ENCODE measurements at places on chromosomes 1 and 21.
A peak's percentile ranks its signal among the peaks of the same experiment; 100 is the strongest.

GRCh38 chr1:21434394-21434793 is 5.5 kb upstream of the NBPF3 start:
- no peak for DNase-seq

- no peak for DNase-seq
Measured at GRCh38 chr1:94643819-94644218, 102.3 kb upstream of the F3 start.

DNA sequence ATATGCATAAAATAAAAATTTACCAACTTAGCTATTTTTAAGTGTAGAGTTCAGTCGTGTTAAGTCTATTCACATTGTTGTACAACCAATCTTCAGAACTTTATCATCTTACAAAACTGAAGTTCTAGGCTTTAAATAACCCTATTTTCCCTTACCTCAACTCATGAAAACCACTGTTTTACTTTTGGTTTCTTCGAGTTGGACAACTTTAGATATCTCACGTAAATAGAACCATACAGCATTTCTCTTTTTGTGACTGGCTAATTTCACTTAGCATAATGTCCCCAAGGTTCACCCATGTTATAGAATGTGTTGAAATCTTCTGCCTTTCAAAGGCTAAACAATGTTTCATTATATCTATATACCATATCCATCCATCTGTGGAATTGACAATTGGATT is 819.0 kb upstream of the ADGRL4 start:
- no peak for DNase-seq

GRCh38 chr1:41622859-41623732 is 138.6 kb upstream of the EDN2 start:
- DNase-seq = no peak

DNA sequence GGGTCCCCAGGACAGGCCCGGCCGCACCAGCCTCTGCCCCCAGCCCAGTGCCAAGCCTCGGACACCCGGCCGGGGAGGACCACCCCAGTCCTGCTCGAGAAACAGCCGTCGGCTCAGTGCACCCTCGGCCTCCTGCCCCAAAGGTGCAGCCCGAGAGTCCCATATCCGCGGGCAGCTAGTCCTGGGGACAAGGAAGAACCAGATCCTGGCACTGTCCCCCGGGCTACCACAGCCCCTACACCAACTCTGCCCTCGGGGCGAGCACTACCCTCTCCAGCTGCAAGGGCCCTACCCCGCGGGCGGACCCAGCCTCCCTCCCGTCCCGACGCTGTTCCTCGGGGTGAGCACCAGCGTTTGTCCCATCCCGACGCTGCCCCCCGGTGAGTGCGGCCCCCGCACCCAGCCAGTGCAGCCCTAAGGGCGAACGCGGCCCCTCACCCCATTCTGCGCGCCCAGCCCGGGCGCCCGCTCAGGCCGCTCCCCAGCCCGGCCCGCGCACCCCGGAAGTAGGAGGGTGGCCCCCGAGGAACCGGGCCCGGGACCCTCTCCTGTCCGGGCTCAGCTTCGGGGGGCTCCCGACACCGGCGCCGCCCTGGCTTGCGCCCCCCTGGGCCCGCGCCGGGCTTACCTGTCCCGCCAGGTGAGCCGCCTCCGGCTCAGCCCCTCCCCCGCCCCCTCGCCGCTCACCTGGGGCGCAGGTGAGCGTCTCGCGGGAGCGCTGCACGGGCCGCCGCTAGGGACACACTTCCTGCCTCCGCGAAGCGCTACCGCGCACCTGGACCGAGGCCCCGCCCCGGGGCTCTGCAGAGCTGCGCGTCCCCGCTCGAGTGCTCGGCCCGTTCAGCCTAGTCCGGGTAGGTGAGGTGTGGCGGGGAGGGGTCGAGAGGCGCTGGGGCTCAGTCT is at the start of gene KDF1:
TSS of gene KDF1 (minus strand) at position 747 of the 903 bp plus-strand sequence. CDS start 8,088 bp downstream, outside the sequence.
- DNase-seq = no peak

GRCh38 chr1:201357636-201358348 is 19.7 kb downstream of the TNNT2 start:
- DNase-seq = no peak

GRCh38 chr1:175410560-175410959 is 218.0 kb upstream of the KIAA0040 start:
- DNase-seq = no peak

- DNase-seq = no peak
Measured at GRCh38 chr21:39232861-39233291, 49.6 kb upstream of the PSMG1 start.

DNA sequence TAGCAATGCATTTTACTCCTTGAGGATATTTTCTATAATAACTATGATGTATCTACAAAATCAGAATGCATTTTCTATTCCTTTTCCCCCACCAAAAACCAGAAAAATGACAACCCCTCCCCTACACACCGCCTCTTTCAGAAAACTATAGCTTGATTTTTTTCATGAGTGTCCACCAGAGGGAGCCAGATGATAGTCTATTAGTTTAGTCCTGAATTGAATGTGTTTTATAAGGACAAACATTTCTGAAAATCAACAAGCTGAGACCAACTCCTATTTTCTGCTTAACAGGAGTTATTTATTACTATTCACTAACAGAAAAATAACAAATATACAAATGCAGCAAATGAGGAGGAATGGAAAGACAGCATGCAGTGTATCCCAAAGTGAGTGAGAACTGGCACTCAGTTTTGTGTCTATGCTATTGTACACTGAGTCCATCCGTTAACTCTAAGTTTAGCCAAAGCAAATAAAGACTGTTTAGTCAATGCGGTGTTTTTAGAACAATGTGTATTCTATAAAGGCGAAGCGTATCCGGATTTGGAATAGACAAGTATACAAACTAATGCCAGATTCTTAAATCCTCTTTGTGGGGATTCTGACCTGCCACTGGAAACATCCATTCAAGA is 182.6 kb downstream of the VAV3 start:
- peak; percentile 38 for DNase-seq

GRCh38 chr1:41802532-41803501 is 115.9 kb downstream of the HIVEP3 start:
- peak; percentile 82 for DNase-seq

- peak; percentile 93 for DNase-seq
Measured at GRCh38 chr1:31672986-31673385, 28.3 kb upstream of the PEF1 start.

GRCh38 chr1:14304381-14304865 is 294.1 kb upstream of the KAZN start:
- DNase-seq = no peak

GRCh38 chr1:168419736-168420135 is 124.1 kb downstream of the XCL2 start:
- no peak for DNase-seq

DNA sequence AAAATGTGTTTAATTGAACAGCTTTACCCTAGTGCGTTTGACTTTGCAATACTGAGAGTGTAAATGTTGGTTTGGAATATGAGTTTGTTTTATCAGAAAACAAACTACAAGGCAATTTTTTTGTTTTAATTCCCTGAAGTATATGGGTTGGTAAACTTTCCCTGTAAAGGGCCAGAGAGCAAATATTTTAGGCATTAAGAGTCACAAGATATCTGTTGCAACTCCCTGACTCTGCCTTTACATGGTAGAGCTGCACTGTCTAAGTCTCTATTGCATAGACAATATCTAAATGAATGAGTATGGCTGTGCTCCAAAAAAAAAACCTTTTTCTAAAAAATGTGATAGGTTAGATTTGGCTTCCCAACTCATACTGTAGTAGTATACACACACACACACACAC is 115.1 kb upstream of the PBX1 start:
- DNase-seq = no peak

- DNase-seq = no peak
Measured at GRCh38 chr1:19120070-19120469, 90.0 kb downstream of the UBR4 start.

- no peak for DNase-seq
Measured at GRCh38 chr1:39261712-39262221, 57.3 kb downstream of the MACF1 start.

GRCh38 chr1:54302951-54303843 is 103.0 kb downstream of the SSBP3 start:
- DNase-seq = no peak

DNA sequence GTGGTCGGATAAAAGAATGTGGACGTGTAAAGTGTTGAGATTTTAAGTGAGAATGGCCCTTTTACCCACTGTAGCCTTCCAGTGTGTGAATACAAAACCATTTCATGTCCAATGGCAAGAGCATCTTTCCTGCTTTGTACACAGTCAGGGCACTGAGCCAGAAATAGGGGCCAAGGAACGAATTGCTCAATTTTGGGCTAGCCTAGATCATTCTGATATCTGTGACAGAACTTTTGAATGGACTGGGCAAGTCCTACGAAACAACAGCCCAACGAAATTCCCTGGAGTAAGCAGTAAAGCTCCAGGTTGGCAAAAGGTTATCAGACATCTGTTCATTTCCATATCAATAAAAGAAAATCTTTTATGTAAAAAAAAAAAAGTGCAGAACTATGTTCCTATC is 5.5 kb downstream of the KIF26B start:
- no peak for DNase-seq

DNA sequence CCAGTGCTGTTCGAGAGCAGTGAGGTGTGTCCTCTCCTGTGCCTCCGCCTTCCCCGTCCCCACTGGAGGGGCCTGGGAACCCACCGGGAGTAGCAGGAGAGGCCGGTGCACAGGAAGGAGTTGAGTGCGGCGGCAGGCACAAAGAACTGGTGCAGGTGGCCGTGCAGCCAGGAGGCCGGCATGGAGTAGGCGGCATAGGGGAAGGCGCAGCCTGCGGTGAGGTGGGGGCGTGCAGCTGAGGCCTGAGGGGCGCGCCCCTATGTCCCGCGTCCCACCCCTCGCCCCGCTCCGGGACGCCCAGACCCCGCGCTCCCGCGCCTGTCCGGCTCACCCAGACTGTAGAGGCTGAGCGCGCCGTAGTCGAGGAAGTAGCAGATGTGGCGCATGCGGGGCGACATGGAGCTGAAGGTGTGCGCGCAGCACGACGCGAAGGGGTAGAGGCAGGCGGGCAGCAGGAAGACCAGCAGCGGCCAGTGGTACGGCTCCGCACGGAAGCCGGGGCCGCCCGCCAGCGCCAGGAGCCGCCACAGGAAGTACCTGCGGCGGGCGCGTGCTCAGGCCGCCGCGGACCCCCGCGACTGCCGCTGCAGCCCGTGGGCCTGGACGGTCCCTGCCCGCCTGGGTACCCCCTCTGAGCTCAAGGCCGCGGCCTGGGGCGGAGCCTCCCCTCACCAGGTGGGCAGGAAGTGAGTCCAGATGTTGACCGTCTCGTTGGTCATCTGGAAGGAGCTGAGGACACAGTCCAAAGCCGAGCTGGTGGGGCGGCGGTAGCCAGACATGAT is 2.2 kb downstream of the PAQR6 start:
- no peak for DNase-seq

Measured in NCI-H446 treated with DMSO at 0.1 percent for 48 hours (cell line).